ENCODE measurements at places on chromosomes 2 and 18. TPM values are rescaled to one million over a fixed set of nuclear protein-coding genes. Genes with fewer than 3 reads are reported as not detected.

MC4R gene
- polyA plus RNA-seq, result not detected

FBXO36 gene
- polyA plus RNA-seq, result 2.2 TPM

RTP5 gene
- not detected for polyA plus RNA-seq

PAIP2B gene
- polyA plus RNA-seq, result 1.7 TPM

CD8B2 gene
- polyA plus RNA-seq, result not detected

DPYSL5 gene
- not detected for polyA plus RNA-seq

CYP1B1 gene
- 0.04 TPM for polyA plus RNA-seq

DNA sequence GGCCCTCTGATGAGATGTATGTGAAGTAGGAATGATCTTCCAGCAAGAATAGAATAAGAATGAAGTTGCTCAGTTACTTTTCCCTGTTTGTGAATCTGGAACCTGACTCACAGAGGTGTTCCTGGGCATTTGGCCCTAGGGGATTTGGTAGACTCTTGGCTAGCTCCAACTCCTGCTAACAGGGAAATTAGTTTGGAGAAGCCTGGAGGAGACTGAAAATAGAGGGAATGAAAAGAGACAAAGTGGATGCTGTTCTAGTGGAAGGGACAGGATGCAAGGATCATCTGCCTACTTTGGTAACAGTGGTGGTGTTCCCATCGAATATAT is 19.6 kb downstream of the TMEM17 start:
- H3K4me3 ChIP-seq, result no peak overlapping the region
- no peaks in the 10 kb centered on the region for H3K36me3 ChIP-seq
- no peaks in the 10 kb centered on the region for H3K27me3 ChIP-seq

DNA sequence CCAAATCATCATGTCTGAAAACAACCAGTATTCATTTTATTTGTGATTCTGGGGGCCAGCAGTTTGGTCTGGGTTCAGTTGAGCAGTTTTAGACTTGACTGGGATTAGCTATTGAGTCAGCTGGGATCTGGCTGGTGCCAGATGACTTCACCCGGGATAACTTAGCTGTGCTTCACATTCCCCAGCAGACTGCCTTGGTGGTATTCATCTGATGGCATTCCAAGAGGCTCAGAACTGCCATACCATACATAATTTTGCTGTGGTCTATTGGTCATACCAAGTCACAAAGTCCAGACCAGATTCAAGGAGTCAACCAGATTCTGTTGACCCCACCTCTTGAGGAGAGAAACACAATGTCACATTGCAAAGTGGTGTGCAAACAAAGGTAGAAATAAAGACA is 7.8 kb upstream of the FSHR start:
- no peaks in the 10 kb centered on the region for H3K27me3 ChIP-seq
- H3K4me3 ChIP-seq, result no peak overlapping the region
- H3K36me3 ChIP-seq, result no peaks in the 10 kb centered on the region
- no peak overlapping the region for H3K27ac ChIP-seq

GRCh38 chr2:23073056-23073455 is 311.9 kb upstream of the KLHL29 start:
- no peaks in the 10 kb centered on the region for H3K36me3 ChIP-seq
- H3K4me3 ChIP-seq, result no peak overlapping the region
- no peak overlapping the region for H3K27ac ChIP-seq

GRCh38 chr2:164023896-164024295 is 288.1 kb upstream of the FIGN start:
- H3K27ac ChIP-seq, result no peak overlapping the region
- H3K4me3 ChIP-seq, result no peak overlapping the region
- H3K4me1 ChIP-seq, result no peaks in the 10 kb centered on the region

GRCh38 chr2:144986691-144987090 is 466.8 kb upstream of the ZEB2 start:
- H3K27ac ChIP-seq, result no peak overlapping the region
- DNase-seq, result no peak
- no peaks in the 10 kb centered on the region for H3K36me3 ChIP-seq
- no peaks in the 10 kb centered on the region for H3K4me1 ChIP-seq

DNA sequence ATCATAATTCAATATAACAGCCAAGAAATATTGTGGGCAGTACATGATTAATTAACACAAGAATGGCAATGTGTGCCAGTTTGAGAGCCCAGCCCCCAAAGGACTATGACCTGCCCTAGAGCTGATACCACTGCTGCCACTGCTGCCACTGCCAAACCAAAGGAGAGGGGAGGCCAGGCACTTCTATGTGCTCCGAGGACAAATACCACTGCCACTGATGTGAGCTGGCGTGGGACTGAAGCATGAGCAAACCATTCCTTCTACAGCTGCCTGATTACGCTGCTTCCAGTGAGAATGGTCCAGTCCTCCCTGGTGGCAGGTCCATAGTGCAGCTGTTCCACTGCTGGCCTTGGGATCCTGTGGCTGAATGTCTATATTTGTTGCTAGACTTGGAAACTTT is 392.2 kb downstream of the CCDC85A start:
- no peak for DNase-seq
- no peaks in the 10 kb centered on the region for H3K27me3 ChIP-seq
- no peaks in the 10 kb centered on the region for H3K4me1 ChIP-seq
- H3K27ac ChIP-seq, result no peak overlapping the region
- no peak overlapping the region for H3K4me3 ChIP-seq
- H3K36me3 ChIP-seq, result no peaks in the 10 kb centered on the region

DNA sequence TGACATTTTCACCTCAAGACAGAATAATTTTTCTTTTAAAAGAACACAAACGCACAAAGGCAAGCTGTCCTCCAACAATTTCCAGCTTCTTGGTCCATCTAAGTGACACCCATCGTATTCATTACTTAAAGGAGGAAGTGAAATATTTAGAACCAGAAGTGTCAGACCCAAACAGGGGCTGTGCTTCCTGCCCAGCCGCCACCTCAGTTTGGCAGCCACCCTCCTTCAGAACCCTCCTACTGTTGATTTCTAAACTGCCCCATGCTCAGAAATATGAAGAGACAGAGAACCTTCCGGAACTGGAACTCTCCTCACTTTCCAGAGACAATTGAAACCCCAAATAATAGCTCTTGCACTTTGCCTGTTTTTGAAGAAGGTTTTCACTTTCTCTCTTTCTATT is 734.8 kb upstream of the SALL3 start:
- no peaks in the 10 kb centered on the region for H3K27me3 ChIP-seq
- H3K4me3 ChIP-seq, result no peak overlapping the region
- DNase-seq, result no peak
- H3K4me1 ChIP-seq, result no peaks in the 10 kb centered on the region
- H3K27ac ChIP-seq, result no peak overlapping the region
- no peaks in the 10 kb centered on the region for H3K36me3 ChIP-seq

DNA sequence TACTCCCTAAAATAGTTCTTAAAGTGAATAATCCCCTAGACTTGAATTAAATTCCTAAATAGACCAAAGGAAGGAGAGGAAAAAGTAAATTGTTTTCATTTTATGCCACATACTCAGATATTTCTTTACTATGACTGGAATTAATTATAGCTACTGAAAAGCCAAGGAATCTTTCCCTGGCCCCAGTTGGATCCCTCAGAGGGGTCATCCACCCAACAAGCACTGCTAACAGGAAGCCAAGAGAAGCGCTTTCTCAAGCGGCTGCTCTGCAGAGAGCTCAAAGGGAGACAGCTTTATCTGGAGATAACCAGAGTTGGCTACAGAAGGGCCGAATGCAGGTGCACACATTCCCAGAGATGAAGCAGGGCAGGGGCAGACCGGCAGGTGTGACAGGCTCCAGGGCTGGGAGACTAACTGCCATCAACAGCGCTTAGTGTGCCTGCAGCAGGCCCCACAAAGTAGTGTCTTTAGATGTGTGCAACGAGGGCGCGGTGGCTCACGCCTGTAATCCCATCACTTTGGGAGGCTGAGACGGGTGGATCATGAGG is 51.1 kb downstream of the POLR1A start:
- no peak for DNase-seq
- no peak overlapping the region for H3K4me3 ChIP-seq
- no peaks in the 10 kb centered on the region for H3K4me1 ChIP-seq
- H3K36me3 ChIP-seq, result peaks cover 28% of the 10 kb centered on the region
- no peak overlapping the region for H3K27ac ChIP-seq

DNA sequence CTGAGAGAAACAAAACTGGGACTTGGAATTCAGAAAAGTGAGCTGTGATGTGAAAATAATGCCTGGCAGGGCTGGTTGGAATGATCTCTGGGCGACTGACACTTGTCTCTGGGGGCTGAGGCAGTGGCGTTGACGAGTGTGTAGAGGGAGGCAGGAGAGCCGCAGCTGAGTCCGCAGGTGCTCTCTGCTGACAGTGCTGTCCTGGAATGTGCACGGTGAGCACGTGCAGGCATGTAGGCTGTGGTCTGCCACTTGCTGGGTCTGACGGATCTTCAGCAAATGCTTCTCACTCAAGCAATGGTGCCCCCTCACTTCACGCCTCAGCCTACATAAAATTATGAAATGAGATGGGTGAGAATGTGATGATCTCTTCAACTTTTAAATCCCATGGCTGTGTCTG is 38.5 kb upstream of the ATP9B start:
- DNase-seq, result no peak
- no peaks in the 10 kb centered on the region for H3K4me1 ChIP-seq
- H3K36me3 ChIP-seq, result no peaks in the 10 kb centered on the region
- no peak overlapping the region for H3K27ac ChIP-seq
- H3K27me3 ChIP-seq, result no peaks in the 10 kb centered on the region

GRCh38 chr2:64186699-64187605 is 42.7 kb upstream of the PELI1 start:
- no peak for DNase-seq
- H3K27me3 ChIP-seq, result no peaks in the 10 kb centered on the region
- H3K4me3 ChIP-seq, result no peak overlapping the region
- peaks cover 5% of the 10 kb centered on the region for H3K4me1 ChIP-seq
- H3K36me3 ChIP-seq, result no peaks in the 10 kb centered on the region
- H3K27ac ChIP-seq, result no peak overlapping the region

DNA sequence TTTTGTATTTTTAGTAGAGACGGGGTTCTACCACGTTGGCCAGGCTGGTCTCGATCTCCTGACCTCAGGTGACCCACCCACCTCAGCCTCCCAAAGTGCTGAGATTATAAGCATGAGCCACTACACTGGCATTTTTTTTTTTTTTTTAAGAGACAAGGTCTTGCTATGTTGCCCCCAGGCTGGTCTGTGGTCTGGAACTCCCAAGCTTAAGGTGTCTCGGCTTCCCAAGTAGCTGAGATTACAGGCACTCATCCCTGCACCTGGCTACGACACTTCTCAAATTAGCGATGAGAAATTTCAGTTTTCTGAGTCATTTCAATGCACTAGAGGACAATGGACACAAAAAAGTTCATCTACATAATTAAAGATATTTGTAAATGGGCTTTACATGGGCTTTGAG is 36.6 kb upstream of the TCF7L1 start:
- H3K4me3 ChIP-seq, result no peak overlapping the region
- H3K27ac ChIP-seq, result no peak overlapping the region
- H3K27me3 ChIP-seq, result no peaks in the 10 kb centered on the region
- no peak for DNase-seq
- H3K4me1 ChIP-seq, result no peaks in the 10 kb centered on the region

DNA sequence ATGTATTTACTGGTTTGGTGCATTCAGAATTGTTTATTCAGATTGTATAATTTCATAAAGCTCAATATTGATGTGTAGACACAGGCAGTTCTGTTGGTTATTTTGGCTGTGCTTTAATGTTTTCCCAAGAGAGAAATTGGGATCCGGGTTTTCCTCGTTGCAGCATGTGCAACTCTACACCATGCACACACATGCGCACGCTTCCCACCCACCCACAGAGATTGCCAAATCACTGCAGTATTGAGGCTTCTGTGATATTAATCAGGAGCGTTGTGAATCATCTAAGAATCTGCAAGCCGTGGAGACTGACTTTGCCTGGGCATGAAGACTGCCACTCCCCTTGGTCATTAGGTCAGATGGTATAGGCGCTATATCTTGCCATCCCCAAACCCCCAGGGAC is 571.5 kb downstream of the SLC4A3 start:
- no peak overlapping the region for H3K27ac ChIP-seq
- no peaks in the 10 kb centered on the region for H3K4me1 ChIP-seq

Data from CD4-positive, alpha-beta memory T cell (primary cell).